ENCODE measurements at places on chromosomes 16 and 17.

DNA sequence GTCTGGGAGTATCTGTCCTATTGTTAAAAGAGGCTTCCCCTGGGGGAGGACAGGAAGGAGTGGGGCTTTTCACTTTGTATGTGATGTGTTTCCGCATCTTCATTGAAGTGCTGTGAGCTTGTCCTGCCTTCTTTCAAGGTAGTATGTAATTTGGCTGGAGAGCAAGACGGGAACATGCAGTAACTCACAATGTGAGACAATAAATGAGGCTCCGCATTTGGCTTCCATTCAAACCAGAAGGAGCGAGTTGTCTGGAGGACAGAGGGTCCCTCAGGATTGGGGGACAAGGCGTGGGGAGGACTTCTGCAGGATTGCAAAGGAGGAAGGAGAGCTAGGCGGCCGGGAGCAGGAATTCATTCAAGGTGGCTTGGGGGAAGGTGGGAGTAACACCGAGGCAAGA, 203.5 kb downstream of the RBFOX3 start:
- no peak for DNase-seq

- no peak for DNase-seq
Measured at GRCh38 chr16:11327277-11328171, 17.7 kb upstream of the RMI2 start.

DNA sequence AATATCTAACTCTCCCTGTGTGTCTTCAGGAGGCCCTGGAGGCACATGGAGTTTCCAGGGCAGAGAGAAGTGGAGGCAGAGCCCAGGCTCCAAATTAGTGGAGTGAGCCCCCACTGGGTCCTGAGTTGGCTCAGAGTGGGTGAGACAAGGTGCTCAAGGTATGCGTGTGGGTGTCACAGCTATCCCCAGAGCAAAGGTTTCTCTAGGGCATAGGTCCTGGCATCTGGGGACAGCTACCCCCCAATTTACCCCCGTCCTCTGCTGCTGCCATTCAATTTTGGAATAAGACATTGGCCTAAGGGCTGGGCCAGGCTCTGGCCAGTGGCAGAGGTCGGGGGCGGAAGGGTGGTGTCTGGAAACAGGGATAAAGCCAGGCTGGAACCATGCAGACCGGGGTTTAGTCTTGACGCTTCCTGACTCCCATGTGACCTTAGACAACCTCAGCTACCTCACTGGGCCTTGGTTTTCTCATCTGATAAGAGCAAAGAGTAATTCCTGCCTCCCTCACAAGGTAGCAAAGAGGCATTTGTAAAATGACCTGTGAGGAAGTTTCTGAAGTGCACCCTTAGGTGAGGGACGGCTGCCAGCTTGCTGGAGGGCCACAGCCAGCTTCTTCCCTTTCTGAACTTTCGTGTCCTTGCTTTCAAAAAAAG, 78.2 kb upstream of the TMEM97 start:
- DNase-seq: no peak

DNA sequence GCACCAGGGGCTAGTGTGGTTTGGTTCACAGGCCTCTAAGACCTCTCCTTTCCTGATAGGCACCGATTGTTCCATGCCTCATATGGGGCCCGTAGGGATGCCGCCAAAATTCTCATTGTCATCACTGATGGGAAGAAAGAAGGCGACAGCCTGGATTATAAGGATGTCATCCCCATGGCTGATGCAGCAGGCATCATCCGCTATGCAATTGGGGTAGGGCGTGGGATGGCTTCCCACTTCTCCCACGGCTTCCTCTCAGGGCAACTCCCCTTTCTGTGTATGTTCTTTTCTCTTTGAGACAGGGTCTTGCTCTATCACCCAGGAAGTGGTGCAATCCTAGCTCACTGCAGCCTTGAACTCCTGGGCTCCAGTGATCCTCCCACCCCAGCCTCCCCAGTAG, 5.3 kb downstream of the ITGAX start:
- DNase-seq: no peak

GRCh38 chr16:24499193-24499814, 40.1 kb upstream of the RBBP6 start:
- DNase-seq: no peak

GRCh38 chr16:84527532-84528269, 23.2 kb upstream of the MEAK7 start:
- no peak for DNase-seq

DNA sequence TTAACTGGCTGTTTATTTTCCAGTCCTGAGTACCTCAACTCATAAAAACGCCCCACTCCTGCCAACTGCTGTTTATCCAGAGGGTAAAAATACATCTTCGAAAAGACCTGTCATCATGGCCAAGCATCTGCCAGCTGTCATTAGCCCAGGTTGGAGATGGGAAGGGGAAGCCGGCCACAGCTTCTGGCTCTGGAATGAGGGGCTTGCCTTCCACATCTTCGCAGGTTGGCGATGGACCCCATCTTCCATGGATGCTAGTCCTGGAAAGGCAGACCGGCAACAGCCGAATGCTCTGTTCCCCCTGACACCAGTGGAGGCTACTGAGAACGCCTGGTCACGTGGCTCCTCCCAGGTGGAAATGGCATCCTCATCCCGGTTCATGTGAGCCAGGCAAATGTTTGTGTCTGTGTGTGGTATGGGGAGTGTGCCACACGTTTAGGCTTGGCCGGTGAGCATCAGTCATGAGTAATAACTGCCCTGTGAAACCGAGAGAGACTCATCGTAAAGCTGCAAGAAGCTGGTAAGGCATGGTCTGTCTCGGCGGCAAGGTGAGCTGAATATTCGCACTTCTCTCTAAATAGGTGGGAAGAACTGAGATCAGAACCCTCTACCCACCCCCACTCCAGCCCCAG, 420 bp upstream of the KRTAP17-1 start:
- DNase-seq: no peak

Measured in stimulated activated CD8-positive, alpha-beta memory T cell treated with anti-CD3 and anti-CD28 coated beads, Interleukin-15, amount 100 ng/mL, for 48 hours (primary cell).